ENCODE measurements at places on chromosomes 5 and 9.

DNA sequence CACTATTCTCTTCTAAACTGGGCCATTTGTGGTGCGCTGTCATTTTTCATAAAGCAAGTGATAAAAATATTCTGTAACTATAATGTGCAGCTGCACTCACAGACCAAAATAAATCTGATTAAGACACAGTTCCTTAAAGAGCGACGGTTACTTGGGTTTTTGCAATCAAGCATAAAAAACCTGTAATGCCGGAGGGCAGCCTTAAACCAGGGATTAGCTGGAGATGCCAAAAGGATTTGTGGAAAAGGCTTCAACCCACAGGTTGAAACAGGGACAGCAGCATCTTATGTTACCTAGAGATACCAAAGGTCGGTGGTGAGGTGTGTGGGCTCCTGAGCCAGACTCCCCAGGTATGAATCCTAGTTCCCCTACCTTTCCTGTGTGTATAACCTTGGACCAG is 49.3 kb downstream of the CTNND2 start:
- DNase-seq = no peak

GRCh38 chr9:138105123-138105415 is 227.5 kb downstream of the CACNA1B start:
- DNase-seq = no peak

DNA sequence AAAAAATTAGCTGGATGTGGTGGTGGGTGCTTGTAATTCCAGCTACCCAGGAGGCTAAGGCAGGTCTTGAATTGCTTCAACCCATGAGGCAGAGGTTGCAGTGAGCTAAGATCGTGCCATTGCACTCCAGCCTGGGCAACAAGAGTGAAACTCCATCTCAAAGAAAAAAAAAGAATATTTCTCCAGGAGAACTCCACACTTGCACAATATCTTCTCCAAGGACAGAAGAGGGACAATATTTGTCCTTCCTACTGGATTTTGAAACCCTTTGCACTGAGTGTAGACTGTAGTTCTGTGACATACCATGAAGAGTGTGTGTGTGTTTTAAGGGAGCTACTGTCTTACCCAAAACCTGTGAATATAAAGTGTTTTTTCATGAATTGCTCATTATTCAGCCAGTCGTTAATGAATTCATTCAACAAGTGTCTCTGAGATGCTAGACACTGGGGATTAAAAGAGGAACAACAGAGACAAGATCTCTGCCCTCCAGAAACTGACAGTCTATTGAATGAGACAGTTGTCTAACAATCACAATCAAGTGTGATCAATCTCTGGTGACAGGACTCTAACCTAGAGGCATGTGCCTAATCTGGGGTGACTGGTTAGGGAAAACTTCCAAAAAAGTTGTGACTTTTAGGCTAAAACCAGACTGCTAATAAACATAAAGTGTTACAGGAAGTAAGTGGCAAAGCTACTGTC is 9.8 kb upstream of the UBE2D2 start:
- DNase-seq = no peak

- DNase-seq = no peak
Measured at GRCh38 chr9:94082553-94082952, 1.7 kb upstream of the PTPDC1 start.

DNA sequence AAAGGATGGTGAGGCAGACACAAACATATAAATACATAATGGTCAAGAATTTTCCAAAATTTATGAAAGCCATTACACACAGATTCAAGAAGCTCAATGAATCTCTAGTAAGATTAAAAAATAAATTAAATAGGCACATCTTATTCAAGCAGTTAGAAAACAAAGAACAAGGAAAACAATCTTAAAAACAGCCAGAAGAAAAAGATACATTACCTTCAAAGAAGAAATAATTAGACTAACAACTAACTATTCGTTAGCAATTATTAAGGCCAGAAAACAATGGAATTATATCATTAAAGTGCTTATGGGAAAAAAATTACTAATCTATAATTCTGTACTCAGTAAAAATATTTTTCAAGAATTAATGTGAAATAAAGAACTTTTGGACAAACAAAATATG is 593.1 kb downstream of the EBF1 start:
- DNase-seq = no peak

DNA sequence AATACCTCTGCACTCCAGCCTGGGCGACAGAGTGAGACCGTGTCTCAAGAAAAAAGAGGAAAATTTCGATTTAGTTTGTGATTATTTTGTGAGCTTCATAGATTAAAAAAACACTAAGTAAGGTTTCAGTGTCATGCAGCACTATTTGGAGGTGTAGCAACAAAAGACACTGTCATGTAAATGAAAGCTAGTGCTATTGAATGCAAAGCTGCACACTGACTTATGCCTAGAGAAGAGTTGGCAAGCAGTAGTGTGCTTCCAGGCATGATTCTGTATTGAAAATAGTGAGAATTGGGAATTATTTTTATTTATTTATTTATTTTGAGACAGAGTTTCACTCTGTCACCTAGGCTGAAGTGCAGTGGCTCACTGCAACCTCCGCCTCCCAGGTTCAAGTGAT is 34.5 kb downstream of the DDX46 start:
- no peak for DNase-seq

- DNase-seq = no peak
Measured at GRCh38 chr5:10317825-10318682, 10.4 kb upstream of the CMBL start.

DNA sequence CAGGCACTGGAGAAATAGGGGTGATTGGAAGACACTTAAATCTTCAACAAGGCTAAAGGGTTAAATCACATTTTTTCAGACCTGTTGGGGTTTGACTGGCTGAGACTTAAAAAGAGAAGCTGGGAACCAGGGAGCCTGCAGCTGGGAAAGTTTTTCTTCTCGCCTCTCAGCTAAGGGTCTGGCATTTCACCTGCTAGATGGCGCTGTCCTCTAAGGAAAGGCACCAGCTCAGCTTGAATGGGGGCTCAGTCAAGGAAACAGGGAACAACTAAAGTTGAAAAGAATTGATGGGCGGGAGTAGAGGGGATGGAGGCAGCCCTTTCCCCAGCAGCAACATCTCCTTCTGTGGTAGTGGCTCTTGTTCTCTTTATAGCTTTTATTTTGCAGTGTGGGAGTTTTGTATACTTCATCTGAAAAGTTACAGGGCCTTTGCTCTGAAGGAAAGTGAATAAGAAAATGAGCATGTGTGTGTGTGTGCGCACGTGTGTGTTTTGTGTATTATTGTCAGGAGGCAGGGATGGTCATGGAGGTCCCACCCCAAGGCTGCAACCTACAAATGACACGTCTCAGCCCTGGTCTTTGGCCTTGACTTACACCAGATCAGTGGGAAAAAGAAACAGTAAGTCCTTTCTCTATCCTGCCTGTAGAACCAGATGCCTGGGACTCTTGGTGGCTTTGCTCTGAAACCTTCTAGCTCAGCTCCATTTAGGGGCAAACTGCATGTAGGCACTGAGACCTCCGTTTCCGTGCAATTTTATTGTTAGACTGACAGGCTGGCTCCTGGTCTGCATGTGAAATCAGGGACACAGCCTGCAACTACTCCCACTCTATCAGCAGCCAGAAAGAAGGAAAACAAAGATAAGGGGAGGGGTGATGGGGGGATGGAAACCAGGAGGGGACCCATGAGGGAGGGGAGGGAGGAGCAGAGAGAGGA is 316.2 kb upstream of the CLINT1 start:
- DNase-seq = peak; percentile 75

DNA sequence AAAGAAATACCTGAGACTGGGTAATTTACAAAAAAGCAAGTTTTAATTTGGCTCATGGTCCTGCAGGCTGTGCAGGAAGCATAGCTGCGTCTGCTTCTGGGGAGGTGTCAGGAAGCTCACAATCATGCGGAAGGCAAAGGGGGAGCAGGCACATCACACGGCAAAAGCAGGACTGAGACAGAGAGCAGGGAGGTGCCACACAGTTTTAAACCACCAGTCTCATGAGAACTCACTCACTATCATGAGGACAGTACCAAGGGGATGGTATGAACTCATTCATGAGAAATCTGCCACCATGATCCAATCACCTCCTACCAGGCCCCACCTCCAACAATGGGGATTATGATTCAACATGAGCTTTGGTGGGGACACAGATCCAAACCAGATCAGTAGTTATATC is 96.2 kb downstream of the OSTF1 start:
- no peak for DNase-seq

DNA sequence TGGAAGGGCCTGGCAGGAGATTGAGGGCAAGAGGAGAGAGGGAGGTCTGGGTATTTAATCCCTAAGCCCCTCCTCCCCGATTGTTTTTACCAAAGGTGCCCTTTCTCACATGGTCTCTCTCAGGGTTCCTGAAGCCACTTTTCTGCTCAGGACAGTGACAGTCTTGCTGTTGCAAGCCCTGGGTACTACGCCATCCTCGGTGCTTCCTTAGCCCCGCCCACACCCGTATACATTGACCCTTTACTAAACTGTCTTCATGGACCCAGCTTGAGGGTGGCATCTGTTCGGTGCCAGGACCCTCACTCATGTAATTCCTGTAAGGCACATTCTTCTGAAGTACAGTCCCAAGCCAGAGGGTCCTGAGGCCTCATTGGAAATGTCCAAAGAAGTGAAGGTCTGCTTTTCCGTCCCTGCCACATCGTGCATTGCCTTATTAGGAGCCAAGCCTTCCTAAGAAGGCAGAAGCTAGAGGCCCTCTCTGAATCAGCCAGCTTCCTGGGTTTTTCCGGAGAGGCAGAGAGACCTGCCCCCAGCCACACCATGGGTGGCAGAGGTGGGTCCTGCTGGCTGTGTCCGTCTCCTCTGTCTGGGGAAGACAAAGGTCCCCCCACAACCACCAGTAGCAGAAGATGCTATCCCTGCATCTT is 1.9 kb upstream of the SH3PXD2B start:
- no peak for DNase-seq

DNA sequence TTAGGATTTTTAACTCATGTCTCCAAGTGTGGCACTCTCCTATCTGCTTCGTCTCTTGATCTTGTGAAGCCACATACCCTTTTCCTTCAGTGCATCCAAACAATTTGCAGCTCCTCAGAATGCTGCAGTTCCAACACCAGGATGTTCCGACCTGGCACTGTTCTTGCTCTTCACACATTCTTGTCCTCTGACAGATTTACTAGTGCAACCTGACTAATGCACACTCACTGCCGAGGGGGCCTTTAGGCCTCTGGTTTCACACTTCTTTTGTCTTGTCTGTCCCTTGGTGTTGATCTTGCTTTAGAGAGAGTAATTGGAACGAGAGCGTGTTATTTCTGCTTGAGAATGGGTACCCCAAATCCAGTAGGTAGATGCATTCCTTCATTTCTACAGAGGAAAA is 15.0 kb downstream of the ARHGAP26 start:
- no peak for DNase-seq

DNA sequence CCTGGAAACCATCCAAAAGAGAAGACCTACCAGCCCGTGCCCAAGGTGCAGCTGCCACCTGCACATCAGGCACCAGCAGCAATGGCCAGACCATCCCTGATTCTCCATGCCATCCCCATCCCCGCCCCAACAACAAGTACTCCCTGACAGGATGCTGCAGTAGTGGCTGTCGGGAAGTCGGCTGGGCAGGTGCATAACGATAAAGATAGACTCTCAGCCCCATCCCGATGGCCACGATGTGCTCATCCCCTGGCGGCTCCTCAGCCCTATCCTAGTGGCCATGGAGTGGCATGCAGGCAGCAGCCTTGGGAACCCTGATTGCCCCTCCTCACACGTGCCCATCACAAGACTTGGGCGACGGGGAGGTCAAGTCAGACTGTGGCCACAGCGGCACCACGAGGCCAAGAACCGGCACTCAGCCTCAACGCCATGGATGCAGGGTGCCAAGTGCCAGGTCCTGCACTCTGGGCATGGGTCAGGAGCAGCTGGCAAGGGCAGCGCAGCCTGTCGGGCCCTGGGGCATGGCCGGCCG is 368.8 kb upstream of the SPATA31A5 start:
- DNase-seq = no peak

- peak; percentile 80 for DNase-seq
Measured at GRCh38 chr5:143402553-143403333, 743 bp downstream of the NR3C1 start.

DNA sequence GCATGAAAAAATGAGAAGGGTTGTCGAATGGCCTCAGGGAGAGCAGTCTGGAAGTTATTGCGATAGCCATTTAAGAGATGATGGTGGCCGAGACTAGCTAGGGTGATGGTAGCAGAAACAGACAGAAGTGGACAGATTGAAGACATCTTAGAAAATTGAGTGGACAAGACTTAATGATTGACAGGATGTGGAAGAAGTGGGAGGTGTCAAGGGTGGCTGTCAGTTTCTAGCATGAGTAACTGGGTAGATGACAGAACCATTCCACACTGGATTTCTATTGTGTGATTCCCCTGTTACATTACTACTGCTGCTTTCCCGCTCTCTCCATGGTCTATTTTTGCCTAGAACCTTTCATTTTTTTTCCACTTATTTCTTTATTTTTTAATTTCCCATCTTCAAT is 12.6 kb downstream of the CHMP5 start:
- DNase-seq = no peak

DNA sequence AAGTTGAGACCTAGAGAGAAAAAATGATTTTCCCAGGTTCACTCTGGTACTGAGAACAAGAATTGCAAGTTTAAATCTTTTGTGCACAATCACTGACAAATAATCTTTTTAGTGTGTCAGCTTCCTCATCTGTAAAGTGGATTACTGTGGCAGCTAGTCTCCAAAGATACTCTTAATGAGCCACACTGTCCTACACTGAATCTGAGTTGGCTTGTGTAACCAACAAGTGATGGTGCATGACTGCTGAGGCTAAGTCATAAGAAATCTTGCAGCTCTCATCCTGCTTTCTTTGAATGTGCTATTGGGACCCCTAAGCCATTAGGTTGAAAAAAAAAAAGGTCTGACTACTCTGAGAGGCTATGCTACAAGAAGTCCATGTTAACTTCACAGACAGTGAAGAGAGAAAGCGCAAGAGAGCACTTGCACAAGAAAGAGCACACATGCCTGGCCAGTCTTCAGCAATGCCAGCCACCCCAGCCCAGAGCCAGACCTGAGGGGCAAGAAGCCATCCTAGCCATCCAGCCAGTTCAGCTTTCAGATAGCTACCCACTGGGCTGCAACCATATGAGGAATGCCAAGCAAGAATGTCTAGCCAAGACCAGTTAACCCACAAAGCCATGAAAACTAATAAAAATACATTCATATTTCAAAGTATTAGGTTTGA is 419.4 kb downstream of the RAB3C start:
- no peak for DNase-seq

GRCh38 chr5:67020096-67020615 is 176.4 kb downstream of the CD180 start:
- DNase-seq = no peak

GRCh38 chr9:113599646-113600022 is 136.1 kb downstream of the RGS3 start:
- no peak for DNase-seq

- peak; percentile 52 for DNase-seq
Measured at GRCh38 chr9:35108946-35109575, 6.1 kb upstream of the STOML2 start.

All from activated CD8-positive, alpha-beta memory T cell treated with anti-CD3 and anti-CD28 coated beads for 24 hours (primary cell).